ENCODE measurements at places on chromosomes 1 and 21.

DNA sequence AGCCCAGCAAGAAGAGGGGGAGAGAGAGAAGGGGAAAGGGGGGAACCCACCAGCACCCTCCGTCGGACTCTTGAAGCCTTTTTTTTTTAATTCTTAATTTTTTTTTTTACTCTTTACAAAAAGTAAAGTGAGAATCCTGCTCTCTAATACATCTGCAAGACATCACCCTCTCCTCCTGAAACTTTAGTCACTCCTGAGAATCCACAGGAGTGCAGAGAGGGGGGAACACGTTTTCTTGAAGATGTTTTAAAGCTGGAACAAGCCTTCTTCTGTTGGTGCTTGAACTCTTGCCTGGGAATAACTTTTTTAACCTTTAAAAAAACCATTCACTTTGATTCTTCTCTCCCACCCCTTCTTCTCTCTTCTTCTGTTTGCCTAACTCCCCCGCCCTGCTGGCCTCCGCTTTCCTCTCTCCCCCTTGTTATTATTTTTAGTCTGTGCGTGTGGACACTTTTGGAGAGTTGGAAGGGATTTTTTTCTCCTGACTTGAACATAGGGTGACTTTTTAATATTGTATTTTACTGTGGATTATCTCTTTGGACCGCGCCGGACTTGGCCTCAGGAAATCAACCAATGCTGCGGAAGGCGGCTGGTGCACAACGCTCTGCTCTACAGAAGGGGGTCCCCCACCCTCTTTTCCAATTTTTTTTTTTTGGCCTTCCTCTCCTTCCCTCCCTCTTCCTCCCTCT, 383 bp upstream of the PRRX1 start:
- DNase-seq, result no peak

- no peak for DNase-seq
Observed at GRCh38 chr21:25490742-25491141, 116.5 kb downstream of the MRPL39 start.

DNA sequence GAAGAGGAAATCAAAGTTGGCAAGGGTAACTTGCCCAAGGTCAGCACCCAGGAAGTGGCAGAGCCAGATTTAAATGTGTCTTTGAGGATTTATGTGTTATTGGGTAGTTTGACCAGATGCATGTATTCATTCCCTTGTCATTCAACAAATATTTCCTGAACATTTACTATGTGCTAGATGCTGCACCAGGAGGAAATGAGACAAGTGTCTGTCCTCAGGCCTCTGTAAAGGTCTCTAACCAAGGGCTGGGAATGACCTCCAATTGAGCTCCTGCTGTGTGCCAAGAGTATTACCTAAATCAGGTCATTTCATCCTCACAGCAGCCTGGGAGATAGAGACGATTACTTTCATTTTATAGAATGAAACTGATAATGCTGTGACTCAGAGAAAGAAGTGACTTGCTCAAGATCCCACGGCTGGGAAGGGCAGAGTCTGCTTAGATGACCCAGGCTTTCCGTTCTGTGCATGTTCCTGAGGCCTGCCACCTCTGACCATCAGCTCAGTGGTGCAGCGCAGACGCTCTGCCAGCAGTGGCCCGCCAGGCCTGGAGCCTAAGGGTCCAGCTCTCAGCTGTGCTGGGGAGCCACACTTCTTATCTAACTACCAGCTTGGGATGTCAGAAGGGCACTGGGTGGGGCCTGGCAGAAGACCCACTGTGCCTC, 3.5 kb upstream of the TTC22 start:
- no peak for DNase-seq

DNA sequence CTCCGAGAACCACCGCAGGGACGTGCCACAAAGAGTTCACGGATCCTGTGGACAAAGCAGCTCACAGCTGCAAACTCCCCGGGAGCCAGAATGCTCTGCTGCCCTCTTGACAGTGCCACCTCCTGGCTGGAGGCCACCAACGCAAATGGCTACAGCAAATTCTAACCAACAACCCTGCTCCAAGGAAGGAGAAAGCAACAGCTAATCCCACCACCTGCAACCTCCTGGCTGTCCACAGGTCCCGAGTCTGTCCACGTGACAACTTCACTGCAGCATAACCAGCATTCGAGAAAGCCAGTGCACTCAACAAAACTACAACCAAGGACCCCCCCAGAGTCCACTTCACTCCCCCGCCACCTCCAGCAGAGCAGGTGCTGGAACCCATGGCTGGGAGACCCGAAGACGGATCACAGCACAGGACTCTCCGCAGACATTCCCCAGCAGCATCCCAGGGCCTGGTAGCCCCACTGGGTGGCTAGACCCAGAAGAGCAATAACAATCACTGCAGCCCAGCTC, 17.3 kb downstream of the POFUT2 start:
- DNase-seq, result no peak

- DNase-seq, result peak; percentile 7
Observed at GRCh38 chr21:38244885-38245869, 11.6 kb upstream of the KCNJ15 start.

DNA sequence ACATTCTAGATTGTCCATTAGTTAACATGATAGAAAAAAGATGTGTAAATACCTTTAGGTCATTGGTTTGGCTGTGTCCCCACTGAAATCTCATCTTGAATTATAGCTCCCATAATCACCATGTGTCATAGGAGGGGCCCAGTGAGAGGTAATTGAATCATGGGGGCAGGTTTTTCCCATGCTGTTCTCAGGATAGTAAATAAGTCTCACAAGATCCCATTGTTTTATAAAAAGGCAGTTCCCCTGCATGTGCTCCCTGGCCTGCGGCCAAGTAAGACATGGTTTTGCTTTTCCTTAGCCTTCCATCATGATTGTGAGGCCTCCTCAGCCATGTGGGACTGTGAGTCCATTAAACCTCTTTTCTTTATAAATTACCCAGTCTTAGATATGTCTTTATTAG, 32.5 kb upstream of the SLC44A5 start:
- no peak for DNase-seq

- no peak for DNase-seq
Observed at GRCh38 chr1:233603478-233603877, 10.4 kb upstream of the KCNK1 start.

DNA sequence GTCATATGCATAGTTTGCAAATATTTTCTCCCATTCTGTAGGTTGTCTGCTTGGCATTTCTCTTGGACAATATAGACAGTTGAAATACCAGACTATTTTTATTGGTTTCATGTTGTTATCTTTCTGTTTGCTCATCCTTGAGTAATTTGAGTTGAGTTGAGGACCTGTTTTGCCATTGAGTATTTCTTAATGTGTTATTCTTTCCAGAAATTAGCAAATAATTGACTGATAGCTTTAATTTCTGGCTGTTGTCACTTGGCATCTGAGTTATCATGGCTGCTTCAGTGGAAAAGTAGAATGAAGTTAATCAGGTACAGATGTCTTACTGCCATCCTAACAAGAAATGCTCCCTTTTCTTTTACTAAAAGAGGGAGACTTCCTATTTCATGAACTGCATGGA, 264.8 kb upstream of the DUSP10 start:
- DNase-seq, result no peak

- no peak for DNase-seq
Observed at GRCh38 chr1:197062692-197063091, 4.4 kb downstream of the F13B start.

DNA sequence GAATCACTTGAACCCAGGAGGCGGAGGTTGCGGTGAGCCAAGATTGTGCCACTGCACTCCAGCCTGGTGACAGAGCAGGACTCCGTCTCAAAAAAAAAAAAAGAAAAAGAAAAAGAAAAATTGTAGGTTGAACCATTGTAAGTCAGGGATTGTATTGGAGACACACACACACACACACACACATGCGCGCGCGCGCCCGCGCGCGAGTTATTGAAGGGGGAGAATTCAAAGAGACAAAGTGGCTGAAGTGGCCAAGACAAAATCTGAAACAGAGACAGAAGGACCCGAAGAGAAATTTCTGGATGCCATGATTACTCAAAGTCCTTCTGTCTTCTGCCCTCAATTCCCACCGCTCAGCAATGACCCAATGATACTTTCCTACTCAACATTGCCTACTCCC, 3.7 kb upstream of the KLHDC9 start:
- no peak for DNase-seq

DNA sequence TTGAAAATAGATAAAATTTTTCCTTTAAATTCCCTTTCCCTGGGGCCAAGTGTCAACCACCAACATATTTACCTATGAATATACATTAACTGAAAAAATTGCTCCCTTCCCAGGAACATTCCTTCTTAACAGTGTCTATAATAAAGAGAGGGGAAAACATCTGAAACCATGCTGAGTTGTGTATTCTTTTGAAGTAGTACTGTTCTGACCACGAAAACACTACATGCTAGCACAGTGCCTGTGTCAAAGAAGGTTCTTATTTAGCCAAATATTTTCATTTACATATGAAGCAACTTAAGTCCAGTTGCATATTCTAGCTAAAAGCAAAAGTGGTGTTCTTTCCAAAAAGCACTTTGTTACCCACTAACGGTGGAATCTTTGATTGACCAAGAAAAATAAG, 311.2 kb downstream of the VAV3 start:
- DNase-seq, result no peak

DNA sequence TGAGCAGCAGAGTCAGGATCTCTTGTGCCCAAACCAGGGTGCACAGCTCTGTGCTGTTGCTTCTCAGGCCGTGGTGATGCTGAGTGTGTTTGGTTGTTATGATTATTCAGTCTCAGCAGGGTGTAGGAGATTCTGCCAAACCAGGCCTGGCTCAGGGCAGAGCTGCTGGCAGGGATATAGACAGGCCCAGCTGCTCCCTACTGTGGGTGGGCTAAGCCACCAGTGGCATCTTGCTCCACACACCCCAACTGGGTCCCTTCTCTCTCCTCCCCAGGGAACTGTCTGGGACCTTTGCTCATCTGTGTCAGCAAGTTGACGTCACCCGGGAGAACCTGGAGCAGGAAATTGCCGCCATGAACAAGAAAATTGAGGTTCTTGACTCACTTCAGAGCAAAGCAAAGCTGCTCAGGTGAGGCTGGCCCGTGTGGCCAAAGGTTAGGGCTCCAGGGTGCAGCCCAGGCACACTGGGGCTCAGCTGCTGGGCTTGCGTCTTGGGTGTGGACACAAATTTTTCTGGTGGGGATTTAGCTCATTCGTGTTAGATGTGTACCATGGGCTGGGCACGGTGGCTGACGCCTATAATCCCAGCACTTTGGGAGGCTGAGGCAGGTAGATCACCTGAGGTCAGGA, 9.9 kb upstream of the MIIP start:
- DNase-seq, result no peak

GRCh38 chr1:190373705-190374336, 103.8 kb downstream of the BRINP3 start:
- no peak for DNase-seq

GRCh38 chr1:21028520-21029145, 148.1 kb downstream of the EIF4G3 start:
- no peak for DNase-seq

DNA sequence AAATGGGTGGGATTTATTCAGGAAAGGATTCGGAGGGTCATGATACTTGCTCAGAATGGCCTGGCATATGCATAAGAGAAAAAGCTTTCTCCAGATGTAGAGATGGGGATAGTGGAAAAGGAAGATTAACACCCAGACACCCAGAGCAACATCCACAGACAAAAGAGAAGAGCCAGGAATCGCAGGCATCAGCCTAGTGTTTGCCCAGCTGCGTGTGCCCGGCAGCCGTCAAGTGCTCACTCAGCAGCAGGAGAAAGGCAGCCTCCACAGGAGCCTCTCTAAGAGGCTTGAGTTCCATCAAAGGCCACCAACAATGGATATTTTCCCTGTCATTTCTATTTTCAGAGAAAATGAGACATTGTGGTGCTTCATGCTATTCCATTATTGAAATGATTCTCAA, 54.7 kb downstream of the NTPCR start:
- DNase-seq, result no peak

DNA sequence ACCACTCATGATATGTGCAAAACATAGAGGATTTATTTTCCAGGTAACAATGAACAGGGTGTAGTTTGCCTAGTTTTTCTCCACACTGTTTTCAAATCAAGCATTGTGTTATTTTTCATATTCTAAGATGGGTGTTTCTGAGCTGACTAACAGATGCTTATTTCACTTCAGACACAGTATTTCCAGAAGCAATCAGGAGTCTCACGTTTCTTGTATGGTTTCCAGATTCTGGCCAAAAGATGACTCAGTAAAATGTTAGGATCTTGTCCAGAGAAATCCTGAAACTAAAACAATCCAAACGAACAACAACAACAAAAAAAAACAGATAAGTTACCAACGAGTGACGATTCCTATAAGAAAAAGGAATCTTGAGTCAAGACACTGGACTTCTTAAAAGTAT, 5.3 kb downstream of the UTS2 start:
- DNase-seq, result no peak

- peak; percentile 25 for DNase-seq
Observed at GRCh38 chr1:108200687-108201051, 526 bp upstream of the SLC25A24 start.

- peak; percentile 8 for DNase-seq
Observed at GRCh38 chr1:156119503-156120209, 5.1 kb downstream of the LMNA start.

- DNase-seq, result no peak
Observed at GRCh38 chr1:97938285-97938642, 17.4 kb upstream of the DPYD start.

GRCh38 chr1:11027316-11027715, 14.9 kb downstream of the TARDBP start:
- no peak for DNase-seq

DNA sequence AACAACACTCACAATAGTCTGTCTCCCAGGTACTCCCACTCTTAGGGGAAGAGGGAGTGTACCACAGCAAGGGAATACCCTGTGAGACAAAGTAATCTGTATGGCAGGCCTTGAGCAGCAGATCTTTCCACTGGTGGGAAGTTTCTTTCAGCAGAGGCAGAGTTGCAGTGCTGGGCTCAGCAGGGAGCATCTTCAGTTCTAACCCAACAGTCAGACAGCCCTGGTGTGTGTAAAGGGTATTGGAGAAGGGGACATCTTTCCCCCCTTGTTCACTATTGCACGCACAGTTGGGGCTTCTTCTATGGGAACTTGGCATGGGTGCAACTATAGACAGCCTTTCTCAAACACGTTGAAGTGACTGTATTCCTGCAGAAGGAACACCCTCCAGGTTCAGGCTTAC, 159.4 kb upstream of the DPT start:
- DNase-seq, result no peak

DNA sequence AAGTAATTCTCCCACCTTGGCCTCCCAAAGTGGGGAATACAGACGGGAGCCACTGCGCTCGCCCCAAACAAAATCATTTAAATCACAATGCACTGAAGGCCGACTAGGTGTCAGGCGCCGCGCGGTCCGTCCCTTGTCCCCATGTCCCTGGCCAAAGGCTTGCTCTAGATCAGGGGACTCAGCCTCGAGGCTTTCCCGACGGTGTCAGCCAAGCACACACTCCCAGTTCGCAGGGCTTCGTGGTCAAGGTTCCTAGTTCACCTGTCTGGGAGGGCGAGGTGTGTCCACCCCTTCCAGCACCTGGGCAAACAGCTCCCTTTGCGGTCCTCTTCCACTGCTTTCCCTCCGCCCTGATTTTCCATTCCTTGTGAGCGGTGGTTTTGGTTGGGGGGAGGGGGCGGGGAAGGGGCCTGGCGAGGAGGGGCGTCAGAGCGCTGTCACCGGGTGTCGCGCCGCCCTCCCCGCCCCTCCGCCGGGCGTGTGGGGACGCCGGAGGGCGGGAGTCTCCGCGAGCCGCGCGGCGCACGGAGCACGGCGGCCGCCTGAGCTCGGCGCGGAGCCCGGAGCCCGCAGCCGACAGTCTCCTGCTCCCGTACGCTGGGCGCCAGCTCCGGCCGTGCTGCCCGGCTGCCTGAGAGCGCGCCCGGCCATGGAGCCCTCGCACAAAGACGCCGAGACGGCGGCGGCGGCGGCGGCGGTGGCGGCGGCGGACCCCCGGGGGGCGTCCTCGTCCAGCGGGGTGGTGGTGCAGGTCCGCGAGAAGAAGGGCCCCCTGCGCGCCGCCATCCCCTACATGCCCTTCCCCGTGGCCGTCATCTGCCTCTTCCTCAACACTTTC, at the start of gene STUM:
Gene STUM, plus strand, starts transcription at position 509 of the 838 bp plus-strand sequence. Its CDS starts 141 bp downstream, at position 650.
- no peak for DNase-seq
